IMR-90 (cell line): ENCODE measurements at places on chromosomes 4 and X.
A peak's percentile ranks its signal among the peaks of the same experiment; 100 is the strongest.

DNA sequence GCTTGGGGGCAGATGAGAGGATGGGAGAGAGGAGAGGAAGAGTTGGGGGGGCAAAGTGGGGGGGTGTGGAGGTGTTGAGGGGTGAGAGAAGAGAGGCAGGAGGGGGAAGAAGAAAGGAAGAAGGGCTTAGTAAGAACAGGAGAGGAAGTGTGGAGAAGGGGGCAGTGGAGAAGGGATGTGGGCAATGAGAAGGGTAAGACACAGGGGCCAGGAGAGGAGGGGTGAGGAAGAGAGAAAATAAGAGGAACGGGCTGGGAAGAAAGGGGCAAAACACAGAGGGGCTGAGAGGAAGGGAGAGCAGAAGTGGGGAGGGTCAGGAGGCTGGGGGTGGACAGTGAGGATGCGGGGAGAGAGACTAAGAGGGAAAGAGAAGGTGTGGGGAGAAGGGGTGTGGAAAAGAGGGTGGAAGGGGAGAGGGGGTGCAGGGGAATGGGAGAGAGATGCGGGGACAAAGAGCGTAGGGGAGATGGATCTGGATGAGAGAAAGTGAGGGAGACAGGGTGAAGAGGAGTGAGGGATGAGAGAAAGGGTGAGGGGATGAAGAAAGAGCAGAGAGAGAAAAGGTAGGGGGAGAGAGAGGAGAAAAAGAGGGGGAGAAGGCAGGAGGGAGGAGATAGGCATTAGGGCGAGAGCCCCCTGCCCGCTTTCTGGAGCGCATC lies 12.9 kb downstream of the SH3KBP1 start:
- DNase-seq, result no peak

- no peak for DNase-seq
Observed at GRCh38 chr4:118740869-118741268, 55.7 kb downstream of the METTL14 start.

DNA sequence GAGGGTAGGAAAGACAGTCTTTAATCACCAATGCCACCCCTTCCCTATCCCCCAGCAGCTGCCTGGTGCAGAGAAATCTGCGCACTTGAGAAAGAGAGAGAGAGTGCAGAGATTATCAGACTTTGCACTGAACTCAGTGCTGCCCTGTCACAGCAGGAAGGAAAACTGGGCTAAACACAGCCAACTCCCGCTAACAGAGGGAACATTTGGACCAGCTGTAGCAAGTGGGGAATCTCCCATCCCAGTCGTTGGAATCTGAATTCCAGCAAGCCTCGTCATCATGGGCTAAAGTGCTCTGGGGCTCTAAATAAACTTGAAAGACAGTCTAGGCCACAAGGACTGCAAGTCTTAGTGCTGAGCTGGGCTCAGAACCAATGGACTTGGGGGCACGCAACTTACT lies 168.7 kb downstream of the DLG3 start:
- peak; percentile 53 for DNase-seq

DNA sequence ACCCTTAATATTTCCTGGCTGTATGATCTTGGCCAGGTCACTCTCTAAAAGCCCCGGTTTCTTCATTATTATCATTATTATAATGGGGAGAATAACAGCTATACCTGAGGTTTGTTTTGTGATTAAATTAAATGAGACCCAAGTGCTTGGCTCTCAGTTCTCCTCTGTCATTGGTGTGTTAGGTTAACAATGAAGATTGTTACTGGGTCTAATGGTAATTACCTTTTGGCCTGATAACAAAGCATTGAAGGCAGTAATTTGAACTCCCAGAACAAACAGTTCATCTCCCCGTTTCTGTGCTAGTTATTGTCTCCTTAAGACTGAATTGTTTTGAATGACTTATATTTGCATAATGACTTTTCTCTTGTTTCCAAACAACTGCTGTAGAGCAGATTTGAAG lies 6.8 kb upstream of the ANAPC4 start:
- DNase-seq, result no peak

DNA sequence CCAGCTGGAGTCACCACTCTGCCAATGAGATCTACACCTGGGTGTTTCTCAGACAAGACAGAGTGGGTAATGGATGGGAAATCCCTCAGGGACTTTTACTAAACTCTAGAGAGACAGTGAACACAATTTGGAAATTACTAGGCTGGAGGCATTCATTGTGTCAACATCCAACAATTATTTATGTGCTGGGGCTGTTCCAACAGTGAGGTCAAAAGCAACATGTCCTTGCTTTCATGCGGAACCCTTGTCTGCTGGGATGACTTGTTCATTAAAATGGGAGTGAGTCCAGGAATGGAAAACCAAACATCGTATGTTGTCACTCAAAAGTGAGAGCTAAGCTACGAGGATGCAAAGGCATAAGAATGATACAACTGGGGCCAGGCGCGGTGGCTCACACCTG lies 54.0 kb downstream of the DRD5 start:
- no peak for DNase-seq

GRCh38 chr4:60726779-60727178 lies 473.3 kb upstream of the ADGRL3 start:
- DNase-seq, result peak; percentile 20

DNA sequence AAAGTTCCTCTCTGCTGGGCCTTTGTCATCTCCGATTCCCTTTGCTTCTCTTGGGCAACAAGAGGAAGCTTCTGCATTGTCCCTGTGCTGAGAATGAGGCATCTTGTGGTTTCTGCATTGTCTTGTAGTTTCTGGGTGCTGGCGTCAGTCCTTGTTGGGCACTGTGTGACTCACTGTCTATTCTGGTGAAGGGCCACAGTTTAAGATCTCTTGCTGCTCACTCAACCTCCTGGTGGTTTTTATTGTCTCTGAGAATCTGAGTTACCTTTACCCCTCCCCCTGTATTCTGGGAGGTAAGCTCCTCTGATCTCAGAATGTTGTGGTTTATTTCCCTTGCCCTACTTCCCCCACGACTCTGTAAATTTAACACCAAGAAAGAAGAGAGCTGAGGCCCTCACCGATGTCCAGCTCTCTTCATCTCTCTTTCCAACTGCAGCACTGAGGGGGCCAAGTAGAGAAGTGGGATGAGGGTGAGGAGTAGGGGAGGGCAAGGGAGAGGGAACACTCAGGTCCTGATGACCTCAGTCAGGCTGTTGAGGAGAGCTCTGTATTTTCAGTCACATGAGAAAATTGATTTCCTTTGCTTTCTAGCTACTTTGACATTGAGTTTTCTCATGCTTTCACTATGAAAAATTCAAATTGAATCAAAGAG lies 441.6 kb upstream of the PITX2 start:
- peak; percentile 57 for DNase-seq

DNA sequence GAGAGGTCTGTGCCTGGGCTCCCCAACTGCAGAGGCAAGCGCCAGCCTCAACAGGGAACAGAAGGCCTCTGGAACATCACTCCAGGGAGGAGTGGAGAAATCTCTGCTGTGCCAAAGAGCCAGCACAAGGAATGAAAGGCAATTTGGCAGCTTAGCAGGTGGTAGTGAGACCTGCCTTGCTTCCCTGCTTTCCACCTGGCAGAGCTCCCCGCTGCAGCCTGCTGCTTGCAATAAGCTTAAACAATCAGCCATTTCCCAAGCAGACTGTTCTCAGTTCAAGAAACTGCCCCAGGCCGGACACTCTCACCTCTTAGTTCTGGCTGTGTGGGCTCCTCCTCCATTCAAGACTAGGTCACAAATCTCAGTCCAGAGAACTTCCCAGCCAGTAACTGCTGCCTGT lies 370.6 kb downstream of the MAGEB5 start:
- DNase-seq, result no peak

DNA sequence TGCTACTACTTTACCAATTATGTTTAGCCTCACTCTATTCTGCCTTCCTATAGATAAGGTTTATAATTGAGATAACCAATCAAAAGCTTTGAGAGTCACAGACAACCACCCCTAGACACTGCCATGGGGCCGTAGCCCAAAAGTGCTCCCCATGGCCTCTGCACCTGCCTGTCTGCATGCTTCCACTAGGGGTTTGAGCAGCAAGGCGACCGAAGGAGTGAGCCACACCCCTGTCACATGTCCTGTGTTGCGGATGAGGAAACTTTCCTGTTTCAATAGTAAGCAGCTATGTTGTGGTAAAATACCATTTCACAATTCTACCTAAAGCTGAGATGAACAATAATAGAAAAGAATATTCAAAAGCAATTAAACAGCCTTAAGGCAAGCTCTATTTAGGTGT lies 856.0 kb upstream of the FRG1 start:
- DNase-seq, result no peak

DNA sequence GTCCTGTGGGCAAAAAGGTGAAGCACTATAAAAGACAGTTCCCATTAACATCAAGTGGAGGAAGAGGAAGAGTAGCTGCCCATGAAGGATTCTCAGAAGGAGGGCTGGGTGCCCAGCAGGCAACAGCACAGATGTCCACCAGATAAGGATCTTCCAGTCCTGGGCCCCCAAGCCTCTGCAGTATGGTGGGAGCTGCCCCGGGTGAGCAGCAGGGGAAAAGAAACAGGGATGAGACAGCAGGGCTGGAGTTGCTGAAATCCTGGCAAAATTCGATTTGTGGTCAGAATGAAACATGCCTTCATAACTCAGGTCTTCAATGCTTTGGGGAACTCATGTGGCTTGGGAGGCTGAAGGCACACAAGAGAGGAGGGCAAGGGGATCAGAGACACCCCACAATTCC lies 94.6 kb downstream of the RASL11B start:
- peak; percentile 33 for DNase-seq

- peak; percentile 92 for DNase-seq
Observed at GRCh38 chrX:16743604-16744325, 24.4 kb downstream of the SYAP1 start.

DNA sequence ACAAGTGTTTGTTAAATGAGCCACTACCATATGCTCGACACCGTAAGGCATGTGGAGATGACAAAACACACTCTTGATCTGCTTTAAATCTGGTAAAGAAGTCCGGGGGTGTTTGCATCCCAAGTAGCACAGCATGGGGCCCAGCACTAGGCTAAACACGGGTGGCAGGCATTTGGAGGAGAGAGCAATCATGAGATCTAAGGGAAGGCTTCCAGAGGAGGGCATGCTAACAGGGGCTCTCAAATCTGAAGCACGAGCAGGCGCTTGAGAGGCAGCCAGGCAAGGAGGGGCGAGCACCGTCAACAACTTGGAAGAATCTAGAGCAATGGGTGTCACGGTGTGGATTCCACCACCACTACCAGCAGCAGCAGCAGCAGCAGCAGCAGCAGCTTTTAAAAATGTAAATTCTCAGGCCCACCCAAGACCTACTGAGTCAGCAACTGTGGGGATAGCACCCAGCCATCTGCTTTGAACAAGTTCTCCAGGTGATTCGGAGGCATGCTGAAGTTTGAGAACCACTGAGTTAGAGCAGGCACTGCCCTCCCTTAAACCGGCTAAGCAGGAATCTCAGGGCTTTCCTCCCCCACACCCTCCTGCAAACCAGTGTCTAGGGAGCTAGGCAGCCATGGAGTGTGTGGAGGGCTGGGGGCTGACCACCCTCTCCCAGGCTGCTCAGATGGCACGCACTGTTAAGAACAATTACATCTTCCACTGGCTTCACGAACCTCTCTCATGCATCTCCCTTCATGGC lies 70.2 kb upstream of the MAP3K15 start:
- DNase-seq, result no peak

- no peak for DNase-seq
Observed at GRCh38 chr4:107467461-107467860, 252.6 kb downstream of the PAPSS1 start.

- DNase-seq, result peak; percentile 90
Observed at GRCh38 chr4:110484767-110485166, 8.8 kb downstream of the ENPEP start.

- no peak for DNase-seq
Observed at GRCh38 chr4:122163767-122164166, 11.6 kb downstream of the BLTP1 start.

DNA sequence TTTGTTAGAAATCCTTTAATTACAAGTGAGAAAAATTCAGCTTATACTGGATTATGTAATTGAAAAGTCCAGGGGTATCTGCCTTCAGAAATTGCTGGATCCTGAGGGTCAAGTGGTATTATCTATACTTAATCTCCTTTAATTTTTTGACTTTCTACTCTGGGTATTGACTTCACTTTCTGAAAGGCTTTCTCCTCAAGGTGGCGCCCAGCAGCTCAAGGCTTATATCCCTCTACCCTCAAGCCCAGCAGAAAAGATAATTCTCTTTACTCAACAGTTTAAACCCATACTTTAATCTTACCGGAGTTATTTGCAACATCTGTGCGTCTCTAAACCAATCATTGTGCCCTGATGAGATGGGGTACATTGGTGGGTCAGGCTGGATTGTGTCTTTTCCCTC lies 129.5 kb downstream of the LARP7 start:
- DNase-seq, result peak; percentile 17

DNA sequence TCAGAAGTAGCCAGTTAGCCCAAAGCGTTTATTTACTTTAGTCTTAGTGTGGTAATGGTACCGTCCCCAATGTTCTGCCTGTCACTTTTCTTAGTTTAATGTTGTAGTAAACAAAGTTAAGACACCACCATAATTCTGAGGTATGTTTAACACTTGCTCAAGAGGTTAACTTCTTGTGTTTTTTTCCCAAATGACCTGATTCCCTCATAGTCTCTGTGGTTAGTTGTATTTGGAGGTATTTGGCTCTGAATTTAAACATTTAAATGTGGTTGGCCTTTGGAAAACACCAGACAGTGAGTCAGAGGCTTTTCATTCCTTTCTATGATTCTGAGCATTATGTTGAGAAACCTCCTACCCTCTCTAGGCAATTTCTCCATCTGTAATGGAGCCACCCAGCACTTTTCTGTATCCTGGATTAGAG lies 47.9 kb downstream of the CXCL1 start:
- peak; percentile 96 for DNase-seq

DNA sequence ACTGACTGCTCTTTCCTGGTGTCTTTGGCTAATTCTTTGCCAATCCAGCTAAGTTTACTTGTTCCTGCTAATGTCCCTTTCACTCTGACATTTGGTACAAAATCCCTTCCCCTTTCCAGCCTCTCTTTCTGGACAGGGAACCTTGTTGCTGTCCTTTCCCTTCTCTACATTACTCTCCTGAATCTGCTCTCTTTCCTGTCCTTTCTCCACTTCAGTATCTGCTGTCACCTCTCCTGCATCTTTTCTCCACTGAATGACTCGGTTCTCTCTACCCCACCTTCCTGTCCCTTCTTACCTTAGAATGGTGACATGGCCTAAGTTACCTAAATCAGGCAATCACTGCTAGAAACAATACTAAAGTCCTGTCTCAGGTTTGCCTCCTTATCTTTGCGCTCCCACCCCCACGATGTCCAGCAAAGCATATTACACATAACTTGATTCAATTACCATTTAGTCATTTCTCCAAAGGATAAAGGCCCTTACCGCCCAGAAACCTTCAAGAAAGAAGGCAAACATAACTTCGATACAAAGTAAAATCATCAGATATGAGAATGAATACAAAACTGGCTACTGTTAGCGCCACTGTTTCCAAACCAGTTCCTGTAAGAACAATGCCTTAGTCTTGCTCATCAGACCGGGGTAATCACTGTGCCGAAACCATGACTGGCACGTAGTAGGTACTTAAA lies 890 bp downstream of the BOD1L1 start:
- no peak for DNase-seq

DNA sequence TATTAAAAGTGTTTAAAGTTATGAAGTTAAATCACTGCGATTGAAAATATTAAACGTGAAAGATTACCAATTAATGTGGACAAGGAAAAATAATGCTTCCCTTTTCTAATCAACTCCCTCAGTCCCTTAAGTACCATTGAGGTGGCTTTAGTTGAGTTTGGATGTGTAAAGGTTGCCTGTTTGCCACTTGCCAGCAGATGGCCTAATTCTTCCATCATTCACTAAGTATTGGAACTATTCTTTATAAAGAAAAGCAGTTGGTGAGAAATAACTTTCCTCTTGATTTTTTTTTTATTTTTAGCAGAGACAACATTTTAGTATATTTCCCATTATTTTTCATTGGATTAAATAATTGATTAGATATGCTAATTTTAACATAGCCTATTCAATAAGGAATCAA lies 295.9 kb upstream of the TACR3 start:
- no peak for DNase-seq

GRCh38 chr4:133641191-133641590 lies 492.1 kb downstream of the PCDH10 start:
- no peak for DNase-seq
